Kidney tubule cell (primary cell): ENCODE measurements at places on chromosomes 5 and 9.

DNA sequence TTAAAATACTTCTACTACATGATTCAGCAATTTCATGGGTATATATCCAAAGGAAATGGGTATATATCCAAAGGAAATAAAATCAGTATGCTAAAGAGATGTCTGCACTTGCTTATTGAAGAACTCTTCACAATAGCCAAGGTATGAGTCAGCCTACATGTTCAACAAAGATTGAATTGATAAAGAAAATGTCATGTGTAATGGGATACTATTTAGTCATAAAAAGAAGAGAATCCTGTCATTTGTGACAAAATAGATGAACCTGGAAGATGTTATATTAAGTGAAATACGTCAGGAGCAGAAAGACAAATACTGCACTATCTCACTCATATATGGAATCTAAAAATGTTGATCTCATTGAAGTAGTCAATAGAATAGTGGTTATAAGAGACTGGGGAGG lies 944.5 kb upstream of the CTNND2 start:
- DNase-seq, result no peak

DNA sequence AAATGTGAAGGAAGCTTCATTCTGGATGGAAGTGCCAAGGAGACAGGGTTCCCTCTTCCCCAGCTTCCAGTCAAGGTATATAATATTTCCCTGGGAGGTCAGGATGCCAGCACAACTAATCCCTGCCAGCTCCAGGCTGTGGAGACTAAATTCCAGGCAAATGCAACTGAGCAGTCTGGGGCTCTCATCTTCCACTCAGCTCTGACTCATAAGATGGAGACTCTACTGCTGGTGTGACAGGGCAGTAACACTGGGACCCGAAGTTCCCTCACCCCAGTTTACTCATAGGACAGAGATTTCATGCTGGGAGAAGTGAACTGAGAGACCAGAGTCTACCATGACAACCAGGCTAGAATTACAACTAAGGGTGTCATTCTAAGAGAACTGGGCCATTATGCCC lies 235.4 kb downstream of the FSTL4 start:
- DNase-seq, result peak; percentile 55

- peak; percentile 70 for DNase-seq
Observed at GRCh38 chr5:177470759-177471536, 2.5 kb downstream of the DBN1 start.

- no peak for DNase-seq
Observed at GRCh38 chr5:131550606-131551005, 84.4 kb downstream of the RAPGEF6 start.

- no peak for DNase-seq
Observed at GRCh38 chr5:112641515-112642110, 96.1 kb upstream of the APC start.

DNA sequence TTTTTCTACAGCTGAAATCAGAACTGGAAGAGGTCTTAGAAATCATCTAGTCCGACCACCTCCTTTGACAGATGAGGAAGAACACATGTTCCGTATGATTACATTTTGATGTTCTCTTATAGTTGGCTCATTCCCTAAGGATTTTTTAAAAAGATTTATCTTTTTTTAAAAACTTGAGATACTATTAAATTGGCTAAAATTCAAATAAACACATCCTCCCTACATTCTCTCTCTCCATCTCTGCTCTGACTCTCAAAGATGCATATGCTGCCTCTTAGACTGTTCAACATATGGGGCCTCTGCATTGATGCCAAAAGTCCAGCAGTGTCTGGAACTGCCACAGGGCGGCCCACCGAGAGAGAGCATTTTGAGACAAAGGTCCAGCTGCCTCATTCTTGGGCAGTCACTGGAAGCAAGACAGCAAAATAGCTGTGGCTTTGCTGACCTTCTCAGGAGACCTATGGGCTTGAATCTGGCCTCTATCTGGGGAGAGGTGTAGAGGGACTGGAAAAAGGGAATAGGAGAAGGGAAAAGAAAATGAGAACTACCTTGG lies 12.8 kb upstream of the TSSK1B start:
- DNase-seq, result no peak

DNA sequence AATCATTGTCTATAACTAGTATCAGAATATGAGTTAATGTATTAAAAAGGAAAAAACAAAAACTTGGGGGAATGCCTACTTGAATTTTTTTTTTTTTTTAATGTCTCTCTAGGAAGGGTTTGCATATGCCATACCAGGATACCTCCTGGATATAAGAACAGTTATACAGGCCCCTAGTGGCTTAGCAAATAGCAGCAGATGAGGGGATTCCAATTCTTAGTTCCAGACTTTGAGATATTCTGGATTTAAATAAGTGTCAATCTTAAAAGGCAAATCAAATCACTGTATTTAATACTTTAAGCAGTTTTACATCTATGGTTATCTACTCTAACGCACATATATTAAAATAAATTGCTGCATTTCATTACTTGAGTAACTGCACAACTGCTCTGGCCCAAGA lies 1055.5 kb upstream of the DMAC1 start:
- DNase-seq, result peak; percentile 55

- DNase-seq, result peak; percentile 31
Observed at GRCh38 chr9:26171691-26172090, 493.4 kb upstream of the TUSC1 start.

DNA sequence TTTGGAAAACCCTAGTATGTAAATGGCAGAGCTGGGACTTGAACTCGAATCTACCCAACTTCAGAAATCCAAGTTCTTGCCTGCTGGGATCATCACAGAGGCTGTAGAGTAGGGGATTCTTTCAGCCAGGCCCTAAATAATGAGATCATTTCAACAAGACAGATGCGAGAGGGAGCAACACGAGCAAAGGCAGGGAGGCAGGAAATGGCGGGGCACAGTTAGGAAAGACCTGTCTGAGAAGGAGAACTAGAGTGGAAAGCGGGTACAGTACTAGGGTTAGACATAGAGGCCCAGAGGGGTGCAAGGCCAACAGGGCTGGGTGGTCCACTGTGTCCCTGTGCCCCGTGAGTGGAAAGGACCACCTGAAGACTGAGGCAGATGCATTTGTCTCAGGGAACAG lies 46.1 kb downstream of the MVB12B start:
- DNase-seq, result peak; percentile 13

DNA sequence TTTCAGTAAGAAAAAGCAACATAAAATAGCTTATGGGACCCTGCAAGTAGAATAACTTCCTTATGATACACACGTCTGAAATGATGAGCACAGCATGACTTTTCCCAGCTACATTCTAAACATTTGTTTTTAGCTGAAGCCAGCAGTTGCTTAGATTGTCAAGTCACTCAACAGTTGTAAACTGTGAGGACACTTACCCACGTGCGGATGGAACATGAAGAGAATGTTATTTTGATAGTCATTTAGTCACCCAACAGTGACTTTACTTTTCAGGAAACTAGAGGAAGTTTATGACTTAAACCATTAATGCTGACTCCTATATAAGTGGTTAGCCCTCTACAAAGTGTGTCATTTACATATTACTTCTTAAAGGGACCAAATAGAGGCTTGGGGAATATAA lies 3.0 kb downstream of the HACD4 start:
- no peak for DNase-seq
